ENCODE measurements at places on chromosomes 6 and 20. TPM values are rescaled to one million over a fixed set of nuclear protein-coding genes. Genes with fewer than 3 reads are reported as not detected.

Gene SLC35A1
- 9.1 TPM for total RNA-seq

Gene PRKN
- not detected for total RNA-seq

Gene ZSCAN12
- total RNA-seq = 1.8 TPM

Gene GNMT
- not detected for total RNA-seq

Gene DDX27
- 58.8 TPM for total RNA-seq

Gene IPCEF1
- 0.02 TPM for total RNA-seq

Gene WFDC5
- total RNA-seq = not detected

Gene MEI4
- not detected for total RNA-seq

Gene NKX2-4
- total RNA-seq = not detected

Gene SLC24A3
- total RNA-seq = not detected

All from A549 treated with Mapracorat at 1 μM for 4 hours (cell line).